ENCODE measurements at places on chromosomes 7 and 10. TPM values are rescaled to one million over a fixed set of nuclear protein-coding genes. Genes with fewer than 3 reads are reported as not detected.
A peak's percentile ranks its signal among the peaks of the same experiment; 100 is the strongest.

DNA sequence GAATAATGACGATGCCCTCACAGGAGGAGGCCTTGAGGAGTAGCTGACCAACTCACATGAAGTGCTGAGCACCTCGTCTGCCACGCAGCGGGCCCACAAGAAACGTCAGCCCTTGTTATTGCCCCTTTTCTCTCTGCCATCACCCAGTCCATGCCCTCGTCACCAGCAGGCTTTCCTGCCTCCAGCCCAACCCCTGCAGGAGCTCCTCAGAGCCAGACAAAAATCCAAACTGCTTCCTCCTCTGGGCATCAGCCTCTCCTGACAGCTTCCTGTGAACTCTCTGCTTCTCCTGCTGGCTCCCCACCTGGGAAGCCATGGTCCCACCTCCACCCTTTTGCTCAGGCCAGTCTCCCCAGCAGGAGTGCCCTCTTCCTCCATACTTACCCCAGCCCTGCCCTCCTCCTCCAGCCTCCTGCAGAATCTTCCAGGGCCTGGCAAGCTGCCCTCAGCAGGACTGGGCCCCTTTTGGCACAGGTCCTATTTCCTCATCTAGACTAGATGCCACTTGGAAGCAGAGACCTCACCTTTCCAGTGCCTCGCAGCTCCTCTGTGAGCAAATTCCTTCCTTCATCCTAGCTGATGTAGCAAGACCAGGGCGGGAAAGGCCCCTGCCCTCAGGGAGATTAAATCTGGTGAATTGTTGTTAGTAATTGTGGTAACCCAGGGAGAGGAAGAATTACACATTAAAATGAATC is 115.1 kb downstream of the C10orf105 start:
- no peak for DNase-seq

Gene CISD1
- total RNA-seq = 4.4 TPM

Gene TRIM50
- not detected for total RNA-seq

DNA sequence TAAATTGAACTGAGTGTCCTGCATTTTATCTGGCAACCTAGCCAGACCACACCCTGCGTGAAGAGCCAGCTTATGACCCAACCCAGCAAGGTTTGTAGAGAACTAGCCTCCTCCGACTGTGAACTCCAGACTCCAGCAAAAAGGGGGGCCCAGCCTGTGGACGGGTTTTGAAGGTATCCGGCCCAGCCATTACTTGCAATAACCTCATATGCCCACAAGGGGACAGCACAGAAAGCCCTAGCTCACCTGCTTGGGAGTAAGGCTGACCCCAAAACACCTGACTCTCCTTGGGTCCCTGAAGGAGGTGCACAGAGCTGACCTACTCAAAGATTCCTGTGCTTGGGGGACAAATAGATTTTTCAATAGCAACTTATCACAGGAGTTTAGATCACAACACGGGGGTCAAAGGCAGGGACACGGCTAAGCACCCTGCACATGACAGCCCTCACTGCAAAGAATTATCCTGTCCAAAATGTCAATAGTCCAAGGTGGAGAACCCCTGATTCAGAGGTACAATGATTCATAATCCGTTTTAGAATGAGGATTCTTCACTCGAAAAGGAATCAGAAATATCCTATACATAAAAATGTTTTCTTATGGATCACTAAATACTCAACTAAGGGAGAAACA is 4.6 kb downstream of the TRPV6 start:
- peak; percentile 63 for DNase-seq

Gene PSD
- 2.9 TPM for total RNA-seq

GRCh38 chr10:97445357-97445721 is 467 bp downstream of the EXOSC1 start:
- no peak for DNase-seq

GRCh38 chr7:43119371-43120075 is 7.1 kb downstream of the HECW1 start:
- DNase-seq = no peak

- no peak for DNase-seq
These were observed 498.6 kb downstream of the GALNT17 start for GRCh38 chr7:71630516-71630915.

Gene PARD3
- total RNA-seq = 0.79 TPM

- no peak for DNase-seq
These were observed 28.2 kb downstream of the MINDY4 start for GRCh38 chr7:30799206-30799975.

GRCh38 chr7:133941496-133941895 is 185.6 kb upstream of the LRGUK start:
- no peak for DNase-seq

DNA sequence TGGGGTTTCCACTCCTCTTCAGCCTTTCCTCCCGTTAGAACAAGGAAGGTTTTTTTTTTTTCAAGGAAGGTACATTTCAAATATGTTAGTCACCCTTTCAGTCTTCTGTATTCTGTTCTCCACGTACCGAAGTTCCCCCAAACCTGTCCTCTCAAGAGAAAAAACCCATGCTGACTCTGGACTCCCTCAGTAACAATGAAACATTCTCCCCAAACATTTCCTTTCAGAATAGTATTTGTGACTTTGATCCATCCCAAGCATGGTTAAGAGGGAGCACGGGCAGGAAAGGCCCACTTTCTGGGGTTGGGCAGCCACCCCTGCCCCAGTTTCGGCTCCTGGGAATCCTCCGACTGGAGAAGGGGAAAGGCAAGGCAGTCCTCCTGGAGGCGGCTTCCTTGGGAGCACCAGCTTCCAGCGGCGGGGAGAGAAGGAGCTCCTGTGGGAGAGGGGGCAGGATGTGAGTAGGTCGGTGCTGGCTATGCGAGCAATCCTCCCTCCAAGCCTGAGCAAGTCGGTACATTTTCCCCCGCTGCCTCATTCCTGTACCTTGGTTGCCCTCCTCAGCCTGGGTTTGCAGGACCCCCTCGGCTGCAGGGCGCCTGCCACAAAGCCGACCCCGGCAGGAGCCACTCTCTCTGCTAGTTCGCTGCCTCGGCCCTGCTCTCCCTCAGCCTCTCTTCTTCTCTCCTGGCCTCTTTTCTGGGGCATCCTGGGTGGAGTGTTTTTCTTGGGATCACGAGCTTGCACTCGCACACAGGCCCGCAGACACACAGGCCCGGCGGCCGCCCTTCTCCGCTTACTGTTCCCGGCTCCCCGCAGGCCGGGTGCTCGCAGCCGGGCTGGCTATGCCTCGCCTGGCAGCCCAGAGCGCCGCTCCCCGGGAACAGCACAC is 2.1 kb upstream of the HOXA1 start:
- no peak for DNase-seq

DNA sequence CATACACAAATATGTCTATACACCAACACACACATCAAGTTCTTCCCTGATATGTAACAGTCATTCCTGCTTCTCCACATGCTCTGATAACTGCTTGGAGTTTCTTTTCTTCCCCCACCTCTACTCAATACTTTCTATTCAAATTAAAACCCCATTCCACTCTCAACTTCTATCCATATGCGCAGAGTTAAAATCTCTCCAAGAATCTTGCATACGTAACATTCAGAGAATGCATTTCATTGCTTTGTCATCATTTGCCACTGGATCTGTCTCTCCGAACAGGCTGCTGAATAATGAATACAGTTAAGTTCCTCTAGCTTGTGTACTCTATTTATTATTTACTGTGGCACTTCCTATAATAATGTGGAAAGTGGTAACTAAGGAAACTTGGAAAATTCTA is 68.8 kb downstream of the DGKB start:
- DNase-seq = no peak

- DNase-seq = no peak
These were observed 3.1 kb upstream of the CLIP2 start for GRCh38 chr7:74286131-74286530.
